Mammary epithelial cell (primary cell): ENCODE measurements at places on chromosomes 3 and 15. TPM values are rescaled to one million over a fixed set of nuclear protein-coding genes. Genes with fewer than 3 reads are reported as not detected.

DNA sequence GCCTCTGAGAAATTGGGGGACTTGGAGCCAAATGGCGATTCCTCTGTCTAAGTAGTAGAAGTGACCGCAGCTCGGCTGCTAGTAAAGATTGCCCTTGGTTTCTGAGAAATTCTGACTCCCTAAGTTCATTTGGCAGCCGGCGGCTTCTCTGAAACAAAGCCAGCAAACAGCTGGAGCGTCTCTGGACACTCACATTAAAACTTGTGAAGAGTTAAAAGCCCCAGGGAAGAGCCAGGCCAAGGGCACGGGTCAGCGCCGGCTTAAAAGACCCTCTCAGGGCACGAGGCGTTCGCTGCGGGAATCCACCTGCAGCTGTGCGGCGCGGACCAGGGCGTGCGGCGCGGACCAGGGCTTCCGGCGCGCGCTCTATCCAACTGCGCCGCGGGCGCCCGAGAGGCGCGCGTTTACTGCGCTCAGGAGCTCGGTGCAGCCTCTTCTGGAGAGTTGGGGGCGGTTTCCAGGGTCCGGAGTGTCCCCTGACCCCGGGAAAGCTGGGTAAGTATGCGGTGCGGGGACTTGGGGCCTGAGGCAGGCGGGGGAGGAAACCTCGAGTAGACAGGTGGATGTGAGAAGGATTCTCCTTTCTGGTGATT is at the start of gene COL6A5:
COL6A5 (plus strand) TSS at position 186 of the 593 bp plus-strand sequence. CDS start 27,967 bp downstream, outside the sequence.
- DNase-seq, result no peak

DNA sequence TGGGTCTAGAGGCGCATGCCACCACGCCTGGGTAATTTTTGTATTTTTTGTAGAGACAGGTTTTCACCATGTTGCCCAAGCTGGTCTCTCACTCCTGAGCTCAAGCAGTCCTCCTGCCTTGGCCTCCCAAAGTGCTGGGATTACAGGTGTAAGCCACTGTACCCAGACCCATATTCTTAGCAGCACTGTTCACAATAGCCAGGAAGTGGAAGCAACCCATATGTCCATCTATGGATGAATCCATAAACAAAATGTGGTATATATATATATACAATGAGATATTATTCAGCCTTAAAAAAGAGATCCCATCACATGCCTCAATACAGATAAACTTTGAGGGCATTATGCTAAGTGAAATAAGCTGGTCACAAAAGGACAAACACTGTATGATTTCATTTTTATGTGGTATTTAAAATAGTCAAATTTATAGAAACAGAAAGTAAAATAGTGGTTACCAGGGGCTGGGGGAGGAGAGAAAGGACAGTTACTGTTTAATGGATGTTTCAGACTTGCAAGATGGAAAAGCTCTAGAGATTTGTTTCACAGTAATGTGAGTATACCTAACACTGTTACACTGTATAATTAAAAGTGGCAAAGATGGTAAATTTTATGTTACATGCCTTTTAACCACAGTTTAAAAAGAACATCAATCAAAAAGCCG is 35.7 kb upstream of the GRAMD1C start:
- DNase-seq, result no peak

DNA sequence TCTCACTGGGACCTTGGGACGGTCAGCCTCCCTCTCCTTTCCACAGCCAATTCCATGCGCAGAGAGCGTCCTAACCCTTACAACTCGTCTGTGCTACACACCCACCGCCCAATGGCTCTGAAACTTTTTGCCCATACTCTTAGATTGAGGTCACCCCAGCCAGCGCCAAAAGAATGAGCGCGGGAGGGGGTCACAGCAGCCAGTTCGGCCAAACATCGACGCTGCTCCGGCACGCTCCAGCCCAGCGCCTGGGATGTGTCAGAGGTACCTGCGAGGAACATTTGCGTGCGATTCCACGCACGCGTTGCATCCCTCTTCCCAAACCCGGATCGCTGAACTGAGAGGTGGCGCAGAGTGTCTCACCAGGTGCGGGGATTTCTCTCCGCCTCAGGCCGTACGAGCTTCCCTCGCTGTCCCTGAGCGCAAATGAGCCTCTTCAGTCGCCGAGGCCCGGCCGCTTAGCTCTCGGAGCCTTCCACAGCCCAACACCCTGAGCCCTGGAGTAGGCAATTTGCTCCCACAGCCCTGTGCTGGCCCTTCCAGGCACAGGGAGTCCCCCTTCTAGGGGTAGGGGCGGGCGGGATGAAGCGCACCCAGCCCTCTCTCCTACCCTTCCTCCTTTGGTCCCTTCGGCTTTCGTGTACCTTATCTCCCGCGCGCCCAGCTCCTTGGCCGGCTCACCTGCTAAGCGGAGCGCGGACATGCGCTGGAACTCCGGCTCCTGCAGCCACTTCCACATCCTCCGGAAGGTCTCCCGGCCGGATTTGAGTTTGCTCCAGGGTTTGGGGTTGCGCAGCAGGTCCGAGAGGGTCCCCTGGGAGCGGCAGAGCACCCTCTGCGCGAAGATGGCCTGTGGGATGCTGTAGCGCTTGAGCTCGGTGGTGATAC is 1.8 kb downstream of the ONECUT1 start:
- DNase-seq, result peak; percentile 25

DNA sequence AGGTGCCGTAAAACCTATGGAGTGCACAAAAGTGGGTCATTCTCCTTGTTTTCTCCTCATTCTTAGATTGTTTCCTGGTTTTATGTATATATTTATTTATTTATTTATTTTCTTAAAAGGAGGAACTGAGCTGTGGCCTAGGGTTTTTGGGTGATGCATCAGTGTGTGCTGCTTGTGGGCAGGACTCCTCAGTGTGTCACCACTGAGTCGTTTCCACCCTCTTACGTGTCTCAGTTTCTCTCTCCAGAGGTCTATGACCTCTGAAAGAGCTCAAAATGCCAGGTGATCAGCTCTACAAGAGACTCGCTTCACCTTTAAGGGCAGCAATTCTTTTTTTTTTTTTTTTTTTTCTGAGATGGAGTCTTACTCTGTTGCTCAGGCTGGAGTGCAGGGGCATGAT is 72.9 kb downstream of the CD200 start:
- DNase-seq, result peak; percentile 70

Gene FOXB1
- total RNA-seq, result not detected in 2 replicates
